ENCODE measurements at places on chromosomes 2 and 18. TPM values are rescaled to one million over a fixed set of nuclear protein-coding genes. Genes with fewer than 3 reads are reported as not detected.

The PDE1A gene
- 6.3 TPM for total RNA-seq

The CYP27C1 gene
- not detected for total RNA-seq

GRCh38 chr2:217316743-217317142 is 456.9 kb upstream of the TNP1 start:
- DNase-seq = no peak

DNA sequence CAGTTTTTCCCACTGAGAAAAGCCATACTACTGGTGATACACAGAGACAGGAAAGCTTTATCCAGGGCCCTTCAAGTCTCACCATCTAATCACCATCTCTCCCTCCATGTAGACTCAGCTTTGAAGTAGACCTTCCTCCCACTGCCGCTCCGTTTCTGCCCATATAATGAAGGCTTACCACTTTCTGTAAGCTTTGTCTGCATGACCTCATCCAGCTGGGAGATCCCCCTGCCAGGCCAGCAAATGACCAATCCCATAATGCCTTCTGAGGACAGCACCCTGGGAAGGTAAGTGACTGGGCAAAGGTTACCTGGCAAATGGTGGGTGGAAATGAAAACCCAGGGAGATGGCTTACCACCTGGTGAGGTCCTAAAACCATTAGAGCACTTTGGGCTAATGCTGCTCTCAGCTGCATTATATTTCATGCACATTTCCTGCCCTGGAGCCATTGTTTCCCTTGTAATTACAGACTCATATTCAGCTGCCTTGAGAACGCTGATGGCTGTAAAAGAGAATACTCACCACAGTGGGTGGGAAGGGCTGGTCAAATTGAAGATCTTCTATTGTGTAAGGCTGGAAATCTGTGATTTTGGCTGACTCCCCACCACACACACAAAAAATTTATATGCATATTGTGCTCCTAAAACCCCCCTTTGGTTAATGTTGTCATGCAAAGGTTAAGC is 350.7 kb upstream of the SYT4 start:
- DNase-seq = no peak

- DNase-seq = no peak
Measured at GRCh38 chr2:15636972-15637785, 45.5 kb downstream of the DDX1 start.

All from upper lobe of right lung (tissue), 1 donor.